ENCODE measurements at places on chromosomes 7 and 10.

- DNase-seq = no peak
These were observed 25.5 kb downstream of the RNLS start for GRCh38 chr10:88557658-88558057.

GRCh38 chr7:32592701-32593100 lies 97.4 kb downstream of the AVL9 start:
- DNase-seq = no peak

DNA sequence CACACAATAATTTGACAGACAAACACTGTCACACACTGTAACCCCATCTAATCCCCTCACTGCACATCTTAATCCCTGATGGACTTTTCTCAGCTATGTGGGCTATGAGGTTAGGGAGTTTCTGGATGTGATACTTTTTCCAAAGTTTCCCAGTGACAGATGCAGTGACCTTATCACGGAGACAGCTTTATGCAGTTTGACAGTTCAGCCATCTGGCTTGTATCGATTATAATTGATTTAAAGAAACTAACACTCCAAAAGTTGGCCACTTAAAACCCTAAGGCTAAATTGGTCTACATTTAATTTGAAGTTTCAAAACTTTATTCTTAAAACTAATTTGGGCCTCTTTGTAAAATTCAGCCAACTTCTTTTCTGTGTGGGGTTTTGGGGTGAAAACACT lies 196.7 kb downstream of the SDK1 start:
- no peak for DNase-seq

DNA sequence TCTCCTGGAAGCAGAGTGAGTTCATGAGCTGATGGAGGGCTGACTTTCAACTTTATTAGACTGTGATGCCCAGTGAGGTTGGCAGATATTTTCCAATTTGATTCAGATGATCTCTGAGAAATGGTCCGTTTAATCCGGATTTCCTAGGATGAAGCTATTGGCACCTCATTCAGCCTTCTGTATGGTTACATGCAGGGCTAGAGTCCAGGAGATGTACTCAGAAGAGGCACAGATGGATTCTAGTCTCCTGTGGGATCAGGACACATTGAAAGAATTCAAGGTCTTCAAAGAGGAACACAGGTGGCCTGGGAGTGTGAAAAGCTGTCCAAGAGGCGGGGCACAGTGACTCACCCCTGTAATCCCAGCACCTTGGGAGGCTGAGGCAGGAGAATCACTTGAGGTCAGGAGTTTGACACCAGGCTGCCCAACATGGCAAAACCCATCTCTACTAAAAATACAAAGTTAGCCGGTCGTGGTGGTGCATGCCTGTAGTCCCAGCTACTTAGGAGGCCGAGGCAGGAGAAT lies 23.0 kb upstream of the RHEB start:
- no peak for DNase-seq

DNA sequence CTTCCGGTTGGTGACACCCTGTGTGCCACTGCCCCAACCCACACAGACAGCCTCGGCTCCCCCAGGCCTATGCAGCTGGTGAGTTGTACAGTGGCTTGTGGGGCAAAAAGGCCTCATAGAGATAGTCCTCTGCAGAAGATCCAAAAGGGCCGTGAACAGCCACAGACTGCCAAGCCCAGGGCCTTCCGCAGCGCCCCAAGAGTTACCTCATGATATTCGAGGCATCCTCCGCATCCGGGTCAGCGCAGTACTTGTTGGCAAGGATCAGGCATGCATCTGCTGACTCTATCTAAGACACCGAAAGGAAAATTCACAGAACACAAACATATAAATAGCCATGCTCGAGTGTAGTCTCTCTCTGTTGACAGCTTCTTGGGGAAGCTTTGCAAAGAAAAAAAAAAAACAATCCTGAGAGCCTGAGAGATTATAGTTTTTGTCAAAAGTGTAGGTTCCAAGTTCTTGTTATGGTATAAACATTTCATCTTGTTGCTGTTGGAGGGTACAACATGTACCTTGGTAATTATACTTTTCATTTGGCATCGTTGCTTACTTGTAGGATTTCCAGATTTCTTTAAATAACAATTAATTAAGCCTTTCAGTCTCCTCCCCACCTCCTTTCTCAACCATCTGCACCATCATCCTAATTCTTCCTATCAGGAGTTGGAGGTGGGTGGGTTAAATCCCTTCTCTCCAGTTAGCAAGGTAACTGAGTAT lies 553.0 kb downstream of the KCNMA1 start:
- DNase-seq = no peak

DNA sequence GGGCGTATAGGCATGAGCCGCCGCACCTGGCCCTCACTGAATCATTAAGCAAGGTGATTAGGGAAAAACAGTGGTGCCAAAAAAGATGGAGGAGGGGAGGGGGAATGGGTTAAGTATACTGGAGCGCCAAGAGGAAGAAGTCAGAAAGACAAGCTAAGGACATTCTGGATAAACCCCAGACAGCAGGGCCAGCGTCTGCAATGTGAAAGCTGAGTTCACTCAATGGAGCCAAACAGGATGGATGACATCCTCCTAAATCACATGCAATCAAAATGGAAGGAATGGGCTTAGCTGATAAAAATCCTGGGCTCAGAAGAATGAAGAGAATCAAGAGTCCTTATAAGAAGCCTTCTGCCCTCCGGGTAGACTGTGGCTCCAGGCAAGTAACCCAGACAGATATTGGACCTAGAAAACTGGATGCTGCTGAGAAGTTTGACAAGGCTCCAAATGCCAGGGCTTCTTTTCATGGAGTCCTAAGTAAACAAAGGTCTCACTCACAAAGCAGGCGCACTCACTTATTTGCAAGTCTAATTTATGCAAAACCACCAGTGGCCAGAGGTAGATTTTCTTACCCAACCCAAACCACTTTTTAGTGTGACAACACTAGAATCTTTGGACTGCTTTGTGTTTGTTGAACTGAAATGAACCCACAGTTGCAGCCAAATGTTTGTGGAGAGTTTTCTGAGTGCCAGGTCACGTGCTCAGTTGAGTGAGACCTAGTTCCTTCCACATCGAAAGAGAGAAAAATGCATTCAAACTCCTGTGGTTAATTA lies 519.1 kb upstream of the AUTS2 start:
- DNase-seq = no peak

DNA sequence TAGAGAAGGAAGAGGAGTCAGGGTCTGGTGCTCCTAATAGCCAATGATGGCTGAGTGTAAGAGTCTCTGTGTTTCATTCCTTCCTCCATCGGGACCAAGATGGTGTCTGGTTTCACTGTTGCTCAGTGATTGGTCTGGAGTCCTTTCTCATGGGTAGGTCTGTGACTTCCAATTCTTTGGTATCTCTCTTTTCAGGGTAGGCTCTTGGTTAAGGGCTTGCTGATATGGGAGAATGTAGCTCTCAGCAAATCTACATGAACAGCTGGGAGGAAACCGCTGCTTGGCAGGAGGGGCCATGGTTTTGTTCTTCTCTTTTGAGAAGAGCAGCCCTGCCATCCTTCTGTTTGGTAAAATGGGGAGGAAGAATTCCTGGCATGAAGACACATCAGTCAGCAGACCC lies 209.1 kb upstream of the PODXL start:
- no peak for DNase-seq

- DNase-seq = no peak
These were observed 86.5 kb downstream of the DKK1 start for GRCh38 chr10:52400562-52400961.

Data from CD4-positive, alpha-beta T cell treated with Interleukin-12 subunit alpha and Interleukin-12 subunit beta, for 1 hour (primary cell).